Cortex of kidney (tissue), 1 donor: ENCODE measurements at places on chromosomes 4 and X.
A peak's percentile ranks its signal among the peaks of the same experiment; 100 is the strongest.

DNA sequence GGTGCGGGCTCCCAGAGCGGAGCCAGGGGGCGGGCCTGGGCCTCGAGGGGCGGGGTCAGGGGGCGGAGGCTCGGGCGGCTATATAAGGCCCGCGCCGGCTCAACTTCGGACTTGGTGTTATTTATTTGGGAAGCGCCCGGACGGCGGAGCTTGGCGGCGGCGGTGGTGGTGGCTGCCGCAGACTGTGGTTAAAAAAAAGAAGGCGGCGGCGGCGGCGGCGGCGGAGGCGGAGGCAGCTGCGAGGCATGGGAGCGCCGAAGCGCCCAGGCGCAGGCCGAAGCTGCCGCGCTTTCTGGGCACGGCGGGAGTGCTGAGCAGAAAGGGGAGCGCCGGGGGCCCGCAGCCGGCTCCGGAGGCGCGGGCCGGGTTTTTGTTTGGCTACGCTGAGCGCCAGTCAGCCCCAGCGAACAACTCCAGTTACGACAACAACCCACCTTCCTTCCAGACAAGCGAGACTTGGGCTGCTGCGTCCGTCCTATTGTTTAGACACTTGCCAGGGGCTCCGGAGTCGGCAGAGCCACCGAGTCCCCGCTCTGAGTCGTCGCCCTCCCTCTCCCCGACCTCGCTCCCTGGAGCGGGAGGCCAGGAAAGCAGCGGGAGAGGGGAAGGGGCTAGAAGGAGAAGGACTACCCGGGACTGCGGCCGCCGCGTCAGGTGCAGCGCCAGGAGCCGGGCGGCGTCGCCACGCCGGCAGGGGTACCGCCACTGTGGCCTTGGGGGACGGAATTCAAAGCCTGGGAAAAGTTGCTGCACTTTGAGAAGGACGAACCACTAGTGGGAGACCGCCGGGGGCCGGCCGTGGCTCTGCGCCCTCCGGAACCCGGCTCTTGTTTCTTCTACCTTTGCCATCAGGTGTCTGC, at the start of gene SLIT2:
Gene SLIT2 (plus strand): TSS at position 110 of the 860 bp plus-strand sequence. CDS start 1,911 bp downstream, outside the sequence.
- peak; percentile 7 for DNase-seq

DNA sequence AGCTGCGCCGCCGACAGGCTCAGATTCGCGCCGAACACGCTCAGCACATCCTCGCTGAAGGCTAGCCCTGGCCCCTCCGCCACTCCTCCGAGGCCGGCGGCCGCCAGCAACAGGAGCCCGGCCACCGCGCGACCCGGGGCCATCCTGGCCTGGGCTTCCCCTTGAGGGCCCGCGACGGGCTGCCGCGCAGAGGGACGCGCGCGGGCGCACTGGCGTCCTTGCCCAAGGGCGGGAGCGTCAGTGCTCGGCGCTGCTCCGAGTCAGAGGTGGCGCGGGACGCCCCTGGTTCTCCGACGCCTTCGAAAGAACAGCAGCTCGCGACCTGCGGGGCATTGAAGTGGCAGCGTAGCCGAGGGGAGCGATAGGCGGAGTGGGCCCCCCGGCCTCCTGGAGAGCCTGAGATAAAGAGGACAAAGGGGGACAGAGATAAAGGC, 745 bp downstream of the SLC39A8 start:
- no peak for DNase-seq

DNA sequence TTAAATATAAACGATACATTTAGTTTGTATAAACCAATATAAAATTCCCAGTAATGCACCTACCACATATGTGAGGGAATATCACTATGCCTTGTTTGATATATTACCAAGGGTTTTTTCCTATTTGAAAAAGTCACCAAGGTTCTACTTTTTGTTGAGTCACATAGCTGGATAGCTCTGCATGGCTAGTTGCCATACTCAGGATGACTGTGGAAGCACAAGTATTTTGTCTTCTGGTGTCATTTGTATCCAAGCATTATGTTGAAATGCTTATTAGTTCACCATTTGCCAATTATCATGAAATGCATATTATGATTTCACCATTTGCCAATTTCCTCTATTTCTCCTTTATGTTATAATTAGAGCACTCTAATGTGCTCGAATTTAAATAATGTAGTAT, 162.7 kb upstream of the TTC29 start:
- DNase-seq = no peak

DNA sequence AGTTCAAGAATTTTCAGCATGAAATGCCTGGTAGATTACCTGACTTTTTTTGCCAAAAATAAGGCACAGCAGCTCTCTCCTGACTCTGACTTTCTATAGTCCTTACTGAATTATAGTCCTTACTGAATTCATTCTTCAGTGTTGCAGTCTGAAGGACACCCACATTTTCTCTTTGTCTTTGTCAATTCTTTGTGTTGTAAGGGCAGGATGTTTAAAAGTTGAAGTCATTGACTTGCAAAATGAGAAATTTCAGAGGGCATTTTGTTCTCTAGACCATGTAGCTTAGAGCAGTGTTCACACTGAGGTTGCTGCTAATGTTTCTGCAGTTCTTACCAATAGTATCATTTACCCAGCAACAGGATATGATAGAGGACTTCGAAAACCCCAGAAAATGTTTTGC, 168.0 kb downstream of the SOWAHB start:
- DNase-seq = no peak

DNA sequence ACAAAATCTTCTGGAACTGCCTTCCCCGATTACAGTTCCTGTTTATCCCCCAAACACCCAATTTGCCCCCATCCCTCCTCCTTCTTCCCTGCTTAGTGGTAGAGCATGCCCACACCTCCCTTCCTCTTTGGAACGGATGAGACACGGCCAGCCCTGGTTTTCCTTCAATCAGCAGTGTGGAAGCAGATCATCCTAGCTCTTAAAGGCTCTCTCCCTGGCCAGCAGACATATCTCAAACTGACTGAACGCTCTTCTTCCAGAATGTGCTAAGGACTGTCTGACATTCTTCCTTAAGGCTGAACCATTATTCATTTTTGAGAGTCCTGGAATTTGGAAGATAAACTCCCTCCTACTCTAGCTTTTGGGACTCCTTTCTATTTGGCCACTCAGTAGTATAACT, 161.1 kb downstream of the TRIML1 start:
- no peak for DNase-seq

GRCh38 chr4:164572877-164573279, 181.1 kb upstream of the SMIM31 start:
- DNase-seq = no peak

DNA sequence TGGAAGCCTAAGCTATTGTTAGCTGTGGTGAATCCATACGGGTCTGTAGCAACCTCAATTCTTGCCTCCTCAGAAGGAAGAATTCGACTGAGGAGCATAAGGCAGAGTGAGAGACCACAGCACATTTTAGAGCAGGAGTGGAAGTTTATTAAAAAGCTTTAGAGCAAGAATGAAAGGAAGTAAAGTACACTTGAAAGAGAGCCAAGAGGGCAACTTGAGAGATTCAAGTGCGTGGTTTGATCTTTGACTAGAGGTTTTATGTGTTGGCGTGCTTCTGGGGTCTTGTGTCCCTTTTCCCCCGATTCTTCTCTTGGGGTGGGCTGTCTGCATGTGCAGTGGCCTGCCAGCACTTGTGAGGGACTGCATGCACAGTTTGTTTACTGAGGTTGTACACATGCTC, 880.6 kb upstream of the INTU start:
- no peak for DNase-seq

DNA sequence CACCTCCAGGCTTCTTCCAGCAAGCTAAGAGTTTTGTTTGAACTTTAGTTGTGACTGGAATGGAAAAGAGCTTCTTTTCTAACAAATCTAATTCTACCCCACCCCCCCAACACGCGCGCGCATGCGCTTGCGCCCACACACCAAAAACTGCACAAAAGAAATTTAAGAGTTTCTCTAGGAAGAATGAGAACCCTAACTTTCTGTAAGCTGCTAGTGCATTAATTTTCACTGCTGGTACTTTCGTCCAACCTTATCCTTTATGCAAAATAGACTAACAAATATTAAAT, 9.0 kb upstream of the INTU start:
- DNase-seq = no peak
